ENCODE measurements at places on chromosomes 16 and 17. TPM values are rescaled to one million over a fixed set of nuclear protein-coding genes. Genes with fewer than 3 reads are reported as not detected.

Gene TNFRSF17
- not detected for total RNA-seq

Gene RAB37
- 0.20 TPM for total RNA-seq

Gene DCTN5
- total RNA-seq = 48.6 TPM

Gene WRAP53
- 6.1 TPM for total RNA-seq

Gene FAM20A
- total RNA-seq = not detected

Gene CD300LG
- not detected for total RNA-seq

All from lung microvascular endothelial cell (primary cell).